ENCODE measurements at places on chromosomes 13 and 19.

DNA sequence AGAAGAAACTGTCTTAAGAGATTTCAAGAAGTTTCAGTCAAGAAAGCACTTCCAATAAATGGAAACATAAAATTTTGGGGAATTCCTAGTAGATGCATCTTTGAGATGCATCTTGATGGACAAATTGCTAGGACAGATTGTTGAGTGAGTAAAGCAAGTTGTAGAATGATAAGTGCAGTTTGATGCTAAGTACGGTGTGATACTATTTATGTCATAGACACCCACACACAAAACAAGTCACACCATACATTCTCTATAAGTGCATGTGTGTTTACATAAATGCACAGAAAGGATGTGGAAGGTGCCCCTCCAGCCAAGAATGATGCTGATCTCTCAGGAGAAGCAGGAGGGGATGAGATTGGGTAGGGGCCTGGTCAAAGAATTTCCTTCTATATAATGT, 375.7 kb downstream of the FOXO1 start:
- no peak for DNase-seq

GRCh38 chr19:10193790-10194499, 808 bp downstream of the DNMT1 start:
- DNase-seq: no peak

DNA sequence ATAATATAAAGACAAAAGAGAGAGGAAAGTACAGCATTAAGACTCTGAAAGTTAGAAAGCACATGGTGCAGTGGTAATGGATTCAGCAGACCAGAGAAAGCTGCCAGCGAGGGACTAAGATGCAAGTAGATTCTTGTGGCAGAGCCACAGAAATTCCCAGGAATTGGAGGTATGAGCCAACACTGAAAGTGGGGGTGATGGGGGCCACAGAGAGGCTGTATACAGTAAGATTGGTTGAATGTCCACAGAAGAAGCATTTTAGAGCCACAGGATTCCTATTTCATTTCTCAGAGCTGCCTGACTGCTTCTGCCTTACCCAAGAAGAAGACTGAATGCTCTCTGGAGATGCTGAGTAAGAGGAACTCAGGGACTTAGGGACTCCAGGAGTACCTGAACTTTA, 295.0 kb downstream of the LMO7 start:
- no peak for DNase-seq

DNA sequence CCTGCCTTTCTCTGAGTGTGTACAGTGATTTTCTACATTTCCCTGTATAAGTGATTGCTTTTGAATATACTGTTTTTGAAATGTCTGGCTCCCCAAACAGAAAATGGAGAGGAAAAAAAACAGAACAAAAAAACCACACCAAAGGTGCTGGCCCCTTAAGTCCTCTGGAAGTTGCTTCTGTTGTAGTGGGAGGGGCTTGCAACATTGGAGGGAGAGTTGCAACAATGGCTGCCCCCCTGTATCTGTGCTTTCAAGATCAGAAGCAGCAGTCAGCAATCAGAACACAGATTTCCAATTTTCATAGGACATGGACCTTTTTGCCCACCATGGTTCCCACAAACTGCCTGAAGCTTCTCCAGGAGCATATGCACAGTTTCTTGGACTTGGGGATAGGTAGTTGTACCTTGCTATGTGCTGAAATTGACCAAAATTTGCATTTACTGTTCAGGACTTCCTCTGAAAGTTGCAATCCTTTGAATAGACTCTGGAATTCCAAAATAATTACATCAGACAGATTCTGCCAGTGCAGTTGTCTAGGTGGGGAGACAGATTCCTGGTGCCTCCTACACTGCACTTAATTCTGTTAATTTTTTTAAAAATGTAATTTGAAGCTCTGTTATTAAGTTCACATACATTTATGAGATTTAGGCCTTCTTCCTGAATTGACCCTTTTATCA, 13.8 kb downstream of the BIVM start:
- no peak for DNase-seq

DNA sequence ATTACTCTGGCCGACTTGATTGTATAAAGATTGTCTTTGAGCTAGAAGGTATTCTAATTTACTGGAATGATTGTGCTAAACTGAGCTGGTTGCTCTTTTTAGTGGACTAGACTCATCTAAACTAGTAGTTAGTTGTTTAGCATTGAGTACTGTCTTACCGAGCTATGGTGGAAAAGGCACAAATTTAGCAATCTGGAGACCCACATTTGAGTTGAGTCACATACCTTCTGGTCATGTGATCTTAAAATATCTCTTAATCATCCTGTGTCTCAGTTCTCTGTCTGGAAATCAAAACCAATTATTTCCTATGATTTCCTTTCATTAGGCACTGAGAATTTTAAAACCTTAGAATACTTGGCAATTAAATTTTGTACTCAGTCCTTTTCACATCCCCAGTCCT, 349.5 kb downstream of the IRS2 start:
- DNase-seq: no peak

DNA sequence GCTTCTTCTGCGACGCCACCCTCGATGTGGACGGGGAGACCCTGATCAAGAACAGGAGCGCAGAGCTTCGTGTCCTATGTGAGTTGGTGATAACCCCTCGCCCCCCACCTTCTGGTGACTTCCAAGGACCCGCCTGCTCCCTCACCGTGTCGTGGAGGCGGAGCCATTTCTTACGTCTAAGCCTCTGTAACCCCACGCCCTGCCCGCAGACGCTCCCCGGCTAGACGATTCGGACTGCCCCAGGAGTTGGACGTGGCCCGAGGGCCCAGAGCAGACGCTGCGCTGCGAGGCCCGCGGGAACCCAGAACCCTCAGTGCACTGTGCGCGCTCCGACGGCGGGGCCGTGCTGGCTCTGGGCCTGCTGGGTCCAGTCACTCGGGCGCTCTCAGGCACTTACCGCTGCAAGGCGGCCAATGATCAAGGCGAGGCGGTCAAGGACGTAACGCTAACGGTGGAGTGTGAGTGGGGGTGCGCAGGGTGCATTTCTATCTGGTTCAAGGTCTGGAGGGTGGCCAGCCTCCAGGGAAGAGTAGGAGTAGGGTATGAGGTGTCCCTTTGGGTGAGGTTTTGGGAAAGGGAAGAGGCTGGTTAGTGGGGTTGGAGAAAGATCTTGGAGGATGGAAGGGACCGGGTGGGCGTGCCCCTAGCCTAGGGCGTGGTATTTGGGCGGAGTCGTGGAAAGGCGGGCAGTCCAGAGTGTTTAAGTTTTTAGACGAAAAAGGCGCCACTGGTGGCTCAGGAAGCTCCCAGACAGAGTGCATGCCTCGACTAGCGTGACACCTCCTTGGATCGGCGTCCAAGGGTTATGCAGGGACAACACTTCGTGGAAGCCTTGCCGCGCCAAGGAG, 3.3 kb downstream of the ICAM5 start:
- no peak for DNase-seq

DNA sequence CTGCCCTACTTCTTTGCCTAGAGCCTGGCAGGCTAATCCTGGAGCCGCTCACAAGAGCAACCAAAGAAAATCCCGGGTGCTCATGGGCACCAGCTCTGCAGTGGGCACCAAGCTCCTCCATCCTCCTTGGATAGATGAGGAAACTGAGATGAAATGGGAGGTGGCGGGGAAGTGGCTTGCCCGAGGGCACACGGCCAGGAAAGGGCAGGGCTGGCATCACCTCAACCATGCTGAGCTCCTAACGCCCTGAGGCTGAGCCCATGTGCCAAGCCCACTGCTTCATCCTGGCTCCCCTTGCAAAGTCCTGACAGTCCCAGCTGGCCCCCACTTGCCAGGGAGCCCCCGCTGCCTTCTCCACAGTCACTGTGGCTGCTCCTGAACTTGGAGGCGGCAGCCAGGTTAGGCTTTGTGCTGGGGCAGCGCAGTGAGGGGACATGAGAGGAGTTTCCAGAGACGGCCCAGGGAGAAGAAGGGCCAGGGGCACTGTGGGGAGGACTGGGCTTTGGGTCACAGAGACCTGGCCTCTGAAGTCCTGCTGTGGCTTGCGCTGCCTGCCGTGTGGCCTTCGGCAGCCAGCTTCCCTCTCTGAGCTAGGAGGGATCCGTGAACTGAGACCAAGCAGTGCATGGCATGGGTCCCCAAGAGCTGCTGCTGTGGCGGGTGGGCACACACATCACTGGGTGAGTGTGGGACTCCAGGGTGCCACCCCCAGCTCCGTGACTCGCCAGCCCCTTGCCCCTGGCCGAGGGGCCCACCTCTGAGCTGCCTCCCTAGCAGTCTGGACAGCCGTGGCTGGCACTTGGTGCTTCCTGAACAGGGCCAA, 17.5 kb downstream of the TMED1 start:
- no peak for DNase-seq

DNA sequence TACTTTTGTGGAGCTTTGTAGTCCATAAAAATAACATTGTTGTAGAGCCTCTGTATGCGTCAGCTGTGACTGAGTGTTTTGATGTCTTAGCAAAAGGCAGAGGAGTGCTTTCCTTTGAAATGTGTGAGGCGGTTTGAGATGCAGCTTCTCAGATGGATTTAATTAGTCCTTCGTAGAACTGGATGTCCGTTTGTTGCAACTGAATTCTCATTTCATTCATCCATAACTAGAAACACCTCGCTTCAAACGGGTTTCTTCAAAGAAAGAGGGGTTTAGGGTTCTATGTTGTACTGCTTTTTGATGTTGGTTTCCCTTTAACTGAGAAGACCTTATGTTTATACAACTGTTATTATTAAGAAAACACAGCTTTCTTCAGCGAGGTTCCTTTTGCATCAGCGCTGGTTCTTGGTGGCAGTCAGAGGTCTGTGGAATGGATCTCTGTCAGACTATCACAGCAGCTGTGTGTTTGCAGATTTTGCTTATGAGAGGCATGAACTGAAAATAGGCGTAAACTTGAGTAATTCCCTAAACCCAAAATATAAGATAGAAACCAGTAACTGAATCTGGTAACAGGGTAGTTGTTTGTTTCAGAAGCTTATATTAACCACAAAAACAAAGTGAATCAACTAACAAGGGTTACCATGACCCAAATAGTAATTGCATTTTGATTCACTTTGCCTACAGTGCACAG, 194.4 kb downstream of the GGACT start:
- no peak for DNase-seq

GRCh38 chr19:3504735-3505134, 1.4 kb upstream of the FZR1 start:
- no peak for DNase-seq

GRCh38 chr19:3880471-3881271, at the start of gene ATCAY:
ATCAY (plus strand) TSS chr19:3880685; CDS start chr19:3885768, 5,083 bp downstream.
- peak; percentile 68 for DNase-seq

DNA sequence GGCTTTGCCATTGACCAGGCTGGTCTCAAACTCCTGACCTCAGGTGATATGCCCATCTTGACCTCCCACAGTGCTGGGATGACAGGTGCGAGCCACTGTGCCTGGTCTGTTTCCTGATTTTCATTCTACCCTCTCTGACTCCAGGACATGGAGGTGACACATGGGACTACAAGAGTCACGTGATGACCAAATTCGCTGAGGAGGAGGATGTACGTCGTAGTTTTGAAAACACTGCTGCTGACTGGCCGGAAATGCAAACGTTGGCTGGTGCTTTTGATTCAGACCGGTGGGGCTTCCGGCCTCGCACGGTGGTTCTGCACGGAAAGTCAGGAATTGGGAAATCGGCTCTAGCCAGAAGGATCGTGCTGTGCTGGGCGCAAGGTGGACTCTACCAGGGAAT, 40.2 kb downstream of the NLRP5 start:
- DNase-seq: no peak

DNA sequence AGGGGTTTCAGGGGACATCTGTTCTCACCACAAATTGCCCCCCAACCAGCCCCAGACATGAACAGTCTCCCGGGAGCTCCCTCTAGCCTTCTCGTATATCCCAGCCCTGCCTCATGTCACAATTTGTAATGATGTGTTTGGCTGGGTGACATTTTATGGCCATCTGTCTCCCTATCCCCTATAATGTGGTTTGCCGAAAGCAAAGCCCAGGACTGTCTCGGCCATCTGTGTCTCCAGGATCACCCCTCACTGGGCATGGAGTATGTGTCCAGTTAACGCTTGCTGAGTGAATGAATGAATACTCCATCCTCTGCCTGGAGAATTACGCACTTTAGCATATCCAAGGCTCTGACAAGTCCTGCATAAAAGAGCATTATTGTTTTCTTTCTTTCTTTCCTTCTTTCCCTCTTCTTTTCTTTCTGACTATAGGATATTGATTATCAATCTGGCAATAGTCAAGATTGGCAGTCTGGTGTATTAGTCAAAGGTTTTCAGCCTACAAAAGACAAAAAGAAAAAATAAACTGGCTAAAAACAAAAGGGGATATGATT, 15.1 kb downstream of the HPN start:
- DNase-seq: no peak

DNA sequence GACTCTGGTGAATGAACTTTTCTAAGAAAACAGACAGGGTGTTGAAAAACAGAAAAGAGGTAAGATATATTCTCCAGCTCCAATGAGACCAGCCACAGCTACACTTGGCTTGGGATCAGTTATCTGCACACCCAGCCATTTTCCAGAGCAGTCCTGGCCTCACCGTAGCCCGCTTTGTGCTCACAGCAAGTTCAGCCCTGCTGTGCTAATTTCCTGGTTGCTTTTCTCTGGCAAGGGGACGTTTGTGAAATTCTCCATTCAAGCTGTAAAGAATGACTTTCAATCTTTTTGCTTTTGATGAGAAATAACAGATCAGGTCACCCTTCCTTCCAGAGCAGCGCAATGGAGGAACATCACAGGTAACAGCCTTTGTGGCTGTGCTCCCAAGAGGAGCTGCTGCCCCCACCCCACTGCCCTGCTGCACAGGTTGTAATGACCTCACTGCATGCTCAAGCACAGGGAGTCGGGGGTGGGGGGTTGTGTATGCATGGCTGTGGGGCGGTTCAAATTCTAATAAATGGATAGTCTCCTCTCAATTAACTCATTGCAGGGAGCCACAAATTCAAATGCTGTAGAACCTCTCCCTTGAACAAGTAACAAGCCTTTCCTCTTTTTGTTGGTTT, 516.6 kb upstream of the NBEA start:
- DNase-seq: no peak

DNA sequence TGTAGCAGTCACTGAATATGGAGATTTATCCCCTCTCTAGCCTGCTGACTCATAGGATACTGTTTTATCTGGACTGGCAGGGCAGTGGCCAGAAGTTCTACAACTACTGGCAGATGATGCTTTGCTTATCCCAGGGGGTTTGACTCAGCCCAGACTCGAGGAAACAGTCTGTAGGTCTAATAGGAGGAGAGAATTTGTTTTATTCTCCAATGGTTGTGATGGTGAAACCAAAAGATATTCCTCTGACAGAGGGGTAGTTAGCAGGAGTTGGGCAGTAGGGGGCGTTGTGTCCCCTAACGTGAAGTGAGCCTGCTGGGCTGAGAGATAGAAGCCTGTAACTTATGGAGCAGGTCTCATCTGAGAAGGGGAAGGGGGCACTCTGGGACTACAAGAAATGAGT, 74.9 kb downstream of the WTIP start:
- DNase-seq: no peak

All from dorsolateral prefrontal cortex (tissue), 122 donors.